Left renal cortex interstitium (tissue), 4 donors: ENCODE measurements at places on chromosomes 7 and 10. TPM values are rescaled to one million over a fixed set of nuclear protein-coding genes. Genes with fewer than 3 reads are reported as not detected.
A peak's percentile ranks its signal among the peaks of the same experiment; 100 is the strongest.

Gene ANTXRL
- polyA plus RNA-seq, result not detected

Gene PTPRN2
- 8.5 TPM for polyA plus RNA-seq

Gene GIMAP6
- 13.1 TPM for polyA plus RNA-seq

Gene TRIM74
- polyA plus RNA-seq, result 0.92 TPM

Gene NRBF2
- polyA plus RNA-seq, result 26.7 TPM

Gene ASB10
- polyA plus RNA-seq, result not detected

Gene GRIFIN
- polyA plus RNA-seq, result 0.31 TPM

Gene STEAP1B
- 2.2 TPM for polyA plus RNA-seq

Gene ADCY1
- polyA plus RNA-seq, result 3.3 TPM

Gene AGAP5
- 27.8 TPM for polyA plus RNA-seq

Gene AQP1
- polyA plus RNA-seq, result 213 TPM

Gene VAX1
- not detected for polyA plus RNA-seq

Gene SLC39A12
- polyA plus RNA-seq, result not detected

- DNase-seq, result peak; percentile 31
Measured at GRCh38 chr10:5547931-5548660, 23.3 kb downstream of the CALML3 start.

GRCh38 chr7:70527520-70528115, 604.3 kb upstream of the GALNT17 start:
- DNase-seq, result no peak

GRCh38 chr7:147240468-147240867, 1123.9 kb downstream of the CNTNAP2 start:
- no peak for DNase-seq

DNA sequence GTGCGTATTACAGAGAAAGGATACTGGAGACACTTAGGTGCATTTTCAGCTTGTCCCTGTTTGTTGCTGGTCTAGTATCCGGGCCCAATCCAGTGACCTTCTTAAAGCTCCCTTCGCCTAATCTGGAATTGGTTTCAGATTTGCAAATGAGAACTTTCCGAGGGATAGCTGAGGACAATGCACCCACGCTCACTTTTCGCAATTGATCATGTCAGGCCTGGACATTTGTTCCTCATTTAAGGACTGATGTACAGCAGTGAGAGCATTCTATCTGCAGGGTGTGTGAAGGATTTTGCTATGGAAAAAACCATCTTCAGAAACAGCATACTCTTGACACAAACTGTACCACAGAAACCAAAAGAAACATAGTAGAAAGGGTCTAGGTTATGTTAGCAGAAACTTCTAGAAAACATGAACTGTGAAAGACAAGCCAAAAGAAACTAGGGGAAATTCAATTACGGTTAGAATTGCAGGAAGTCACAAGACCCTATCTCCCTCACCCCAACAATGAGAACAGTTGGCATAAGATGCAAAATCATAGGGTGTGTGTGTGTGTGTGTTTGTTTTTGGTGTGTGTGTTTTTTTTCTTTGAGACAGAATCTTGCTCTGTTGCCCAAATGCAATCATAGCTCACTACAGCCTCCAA, 331.1 kb downstream of the CALN1 start:
- no peak for DNase-seq

DNA sequence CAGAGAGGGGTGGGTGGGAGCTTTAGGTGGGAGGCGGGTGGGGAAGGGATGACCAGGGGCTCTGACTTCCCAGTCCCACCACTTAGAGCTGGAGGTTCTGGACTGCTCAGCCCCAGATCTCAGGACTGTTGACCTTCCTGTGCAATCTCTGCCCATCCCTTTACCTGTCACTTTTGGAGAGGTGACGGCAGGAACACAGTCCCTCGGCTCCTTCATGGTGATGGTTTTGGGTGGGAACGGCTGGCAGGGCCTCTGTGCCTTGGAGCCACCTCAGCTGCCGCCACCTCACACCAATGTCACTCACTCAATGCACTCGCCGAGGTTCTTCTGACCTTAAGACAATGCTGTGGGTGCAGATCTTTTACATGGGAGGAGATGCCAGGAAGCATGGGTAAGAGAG, 49.0 kb downstream of the TMEM270 start:
- no peak for DNase-seq

GRCh38 chr10:112962343-112962742, 12.3 kb downstream of the TCF7L2 start:
- no peak for DNase-seq

DNA sequence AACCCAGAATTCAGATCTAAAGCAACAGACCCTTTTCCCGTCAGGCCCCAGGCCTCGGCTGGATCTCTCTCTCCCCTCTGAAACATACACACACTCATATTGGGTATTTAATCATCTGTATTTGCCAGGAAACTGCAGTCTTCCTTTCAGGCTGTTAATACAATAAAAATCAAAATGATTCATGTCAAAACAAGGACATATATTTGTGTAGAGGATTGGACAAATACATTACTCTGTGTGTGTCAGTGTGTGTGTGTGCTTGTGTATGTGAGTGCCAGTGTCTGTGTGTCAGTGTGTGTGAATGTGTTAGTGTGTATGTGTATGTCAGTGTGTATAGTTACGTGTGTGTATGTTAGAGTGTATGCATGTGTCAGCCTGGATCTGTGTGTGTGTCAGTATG, 90.8 kb downstream of the JCAD start:
- no peak for DNase-seq

DNA sequence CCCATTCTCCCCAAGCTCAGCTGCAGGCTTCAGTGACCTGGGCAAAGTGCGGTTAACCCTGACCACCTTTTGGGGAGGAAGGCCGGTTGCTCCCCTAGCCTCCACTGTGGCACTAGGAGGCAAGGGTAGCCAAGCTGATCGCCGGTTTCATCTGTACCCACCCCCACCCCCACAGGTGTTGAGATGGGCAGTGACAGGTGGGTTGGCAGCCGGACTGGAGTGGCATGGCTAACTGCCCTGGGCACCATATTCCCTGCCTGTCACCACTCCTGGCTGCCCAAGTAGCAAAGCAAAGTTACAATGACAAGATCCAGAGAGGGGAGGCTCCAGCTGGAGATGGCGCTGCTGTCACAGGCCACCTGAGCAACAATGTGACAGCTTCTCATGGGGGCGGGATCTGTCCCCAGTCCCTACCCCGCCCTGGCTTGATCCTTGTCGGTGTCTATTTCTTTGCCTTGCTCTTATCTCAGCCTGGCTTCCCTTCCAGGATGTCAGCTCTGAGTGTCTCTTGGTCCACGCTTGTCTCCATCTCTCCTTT, 27.0 kb upstream of the BMS1 start:
- DNase-seq, result no peak

DNA sequence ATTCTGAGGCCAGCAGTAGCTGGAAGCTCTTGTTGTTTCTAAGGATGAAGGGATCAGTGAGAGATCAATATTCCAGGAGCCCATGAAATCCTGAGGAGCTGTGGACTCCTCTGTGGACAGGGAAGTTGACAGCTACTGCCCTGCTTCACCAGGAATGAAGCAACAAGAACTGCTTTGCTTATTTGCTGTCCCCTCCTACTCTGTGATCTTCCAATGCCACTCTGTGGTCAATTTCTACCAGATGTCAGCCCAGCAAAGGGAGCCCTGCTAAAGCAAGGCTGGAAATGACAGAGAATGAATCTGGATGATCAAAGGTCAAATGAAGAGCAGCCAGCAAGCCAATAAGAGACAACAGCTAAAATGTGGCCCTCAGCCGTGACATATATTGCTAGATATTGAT, 227.5 kb upstream of the CHRM2 start:
- DNase-seq, result no peak

DNA sequence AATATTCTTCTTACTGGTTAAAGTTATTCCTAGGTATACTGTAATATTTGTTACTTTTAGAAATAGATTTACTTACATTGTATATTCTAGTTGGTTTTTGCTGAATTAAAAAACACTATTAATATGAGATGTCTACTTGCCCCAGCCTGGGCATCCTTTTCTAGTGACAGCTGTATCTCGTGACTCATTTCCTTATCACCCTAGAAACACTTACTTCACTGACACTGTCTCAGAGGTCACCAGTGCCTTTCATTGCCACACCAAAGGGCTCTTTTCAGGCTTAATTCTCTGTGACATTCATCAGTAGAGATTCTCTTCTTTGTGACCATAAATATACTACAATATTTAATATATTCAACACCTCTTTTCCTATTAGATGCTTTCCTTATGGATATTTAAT, 194.7 kb downstream of the GALNT17 start:
- no peak for DNase-seq

DNA sequence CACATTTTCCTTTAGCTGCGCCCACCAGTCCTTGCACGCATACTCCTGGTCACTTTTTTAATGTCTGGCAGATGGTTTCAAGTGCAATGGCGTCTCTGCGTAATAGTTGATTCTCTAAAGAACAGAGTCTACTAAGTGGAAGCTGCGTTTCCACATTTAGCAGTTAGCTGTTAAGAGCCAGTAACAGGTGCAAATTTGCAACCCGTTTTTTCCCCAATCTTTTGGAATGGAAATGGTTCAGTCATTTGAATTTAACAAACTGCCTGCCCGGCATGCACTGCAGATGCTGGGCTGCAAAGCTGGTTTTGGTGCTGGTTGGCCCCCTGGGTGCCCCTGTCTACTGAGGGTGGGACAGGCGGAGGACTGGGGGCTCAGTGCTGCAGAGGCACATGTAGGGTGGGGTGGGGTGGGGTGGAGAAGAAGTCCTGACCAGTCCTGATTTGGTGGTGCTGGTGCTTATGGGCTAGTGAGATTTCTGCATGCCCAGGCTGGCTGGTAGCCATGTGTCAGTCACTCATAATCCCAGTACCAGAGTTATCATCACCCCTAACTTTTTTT, 43.9 kb downstream of the CUX1 start:
- no peak for DNase-seq

GRCh38 chr10:128018236-128018635, 108.0 kb downstream of the MKI67 start:
- no peak for DNase-seq

DNA sequence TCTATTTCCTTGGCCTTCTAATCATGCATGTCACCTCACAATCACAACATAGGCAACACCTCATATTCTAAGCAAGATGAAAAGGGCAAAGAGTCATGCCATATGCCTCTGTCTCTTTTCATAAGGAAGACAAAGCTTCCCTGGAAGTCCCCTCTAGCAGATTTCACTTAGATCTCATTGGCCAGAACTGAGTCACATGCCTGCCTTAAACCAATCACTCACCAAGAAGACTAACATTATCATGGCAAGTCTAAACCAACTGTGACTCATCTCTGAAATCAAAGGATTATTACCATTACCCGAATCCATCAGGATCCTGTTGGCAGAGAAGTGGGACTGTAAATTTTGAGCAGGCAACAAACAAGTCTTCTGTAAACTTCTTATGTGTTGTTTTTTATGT, 27.8 kb downstream of the CAV1 start:
- no peak for DNase-seq

DNA sequence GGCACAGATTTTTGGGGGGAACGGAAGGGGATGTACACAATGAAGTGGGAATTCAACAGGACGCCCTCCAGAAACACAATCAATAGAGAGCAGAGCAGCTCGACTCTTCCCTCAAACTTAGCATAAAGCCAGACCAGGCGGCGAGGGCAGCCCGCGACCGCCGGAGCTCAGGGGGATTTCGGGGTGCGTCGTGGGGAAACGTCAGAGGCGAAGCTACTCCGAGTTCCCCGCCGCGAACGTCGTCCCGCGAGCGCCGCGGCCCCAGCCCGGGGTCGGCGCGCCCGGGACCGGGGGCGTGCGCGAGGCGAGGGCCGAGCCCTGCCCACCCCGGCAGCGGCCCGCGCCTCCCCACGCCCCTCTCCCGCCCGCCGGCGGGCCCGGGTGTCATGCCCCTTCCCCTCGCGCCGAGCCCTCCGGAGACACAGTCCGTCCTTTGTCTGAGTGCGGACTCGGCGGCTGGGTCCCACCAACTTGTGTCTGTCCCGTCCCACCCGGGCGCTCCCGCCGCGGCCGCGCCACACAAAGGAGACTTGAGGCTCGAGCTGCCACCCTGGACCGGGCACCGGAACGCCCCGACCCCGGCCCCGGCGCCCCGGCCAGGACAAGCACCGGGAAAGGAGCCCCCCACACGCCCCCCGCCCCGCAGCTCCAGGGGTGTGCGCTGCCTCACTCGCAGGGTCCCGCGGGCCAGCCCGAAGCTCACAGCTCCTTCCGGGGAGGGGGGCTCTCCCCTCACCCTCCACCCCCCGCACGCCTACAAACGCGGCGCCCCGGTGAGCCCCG, 634 bp downstream of the EZH2 start:
- DNase-seq, result no peak

DNA sequence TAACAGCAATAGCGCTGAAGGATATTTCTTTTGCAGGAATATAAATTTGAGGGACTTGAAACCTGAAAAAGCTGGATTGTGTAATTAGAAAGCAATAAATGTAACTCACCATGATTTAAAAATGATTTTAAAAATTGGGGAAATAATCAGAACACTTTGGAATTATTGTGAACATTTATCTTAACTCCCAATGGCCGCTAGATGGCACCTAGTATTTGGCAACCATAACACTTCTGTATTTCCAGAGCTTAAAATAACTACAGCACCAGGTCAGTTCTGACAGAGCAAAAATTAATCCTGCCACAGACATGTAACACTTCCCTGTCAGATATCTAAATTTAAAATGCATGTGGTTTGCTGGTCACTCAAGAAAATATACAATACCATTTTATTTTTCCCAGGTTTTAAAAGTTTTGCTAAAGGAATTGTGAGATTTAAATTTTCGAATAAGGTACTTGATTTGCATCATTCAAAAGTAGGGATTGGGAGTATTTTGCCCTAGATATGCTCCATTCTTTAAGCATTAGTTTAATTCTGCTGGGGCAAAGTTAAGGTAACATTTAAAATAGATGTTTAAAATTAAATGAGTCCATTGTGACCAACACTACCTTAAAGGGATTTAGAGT, 144.5 kb downstream of the PPP1R3A start:
- no peak for DNase-seq

GRCh38 chr10:14089556-14090292, 241.0 kb downstream of the FRMD4A start:
- DNase-seq, result no peak

GRCh38 chr7:155787171-155787851, 25.0 kb downstream of the SHH start:
- DNase-seq, result no peak

- no peak for DNase-seq
Measured at GRCh38 chr7:22361795-22362194, 4.8 kb upstream of the RAPGEF5 start.

DNA sequence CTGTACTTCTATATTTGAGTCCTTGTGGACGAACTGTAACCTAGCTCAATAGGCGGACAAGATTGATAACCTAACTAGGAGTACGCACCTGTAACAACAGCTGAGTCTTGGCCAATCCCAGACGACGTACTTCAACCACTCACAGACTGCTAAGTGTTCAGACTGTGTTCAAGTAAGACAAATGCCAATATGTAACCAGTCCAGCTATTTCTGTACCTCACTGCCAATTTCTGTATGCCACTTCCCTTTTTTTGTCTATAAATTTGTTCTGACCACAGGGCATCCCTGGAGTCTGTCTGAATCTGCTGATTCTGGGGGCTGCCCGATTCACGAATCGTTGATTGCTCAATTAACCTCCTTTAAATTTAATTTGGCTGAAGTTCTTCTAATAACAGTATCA, 32.2 kb downstream of the HACD1 start:
- no peak for DNase-seq

GRCh38 chr7:137977173-137977572, 24.7 kb downstream of the CREB3L2 start:
- no peak for DNase-seq

GRCh38 chr10:105159268-105159667, 518.2 kb downstream of the SORCS3 start:
- no peak for DNase-seq

- DNase-seq, result peak; percentile 36
Measured at GRCh38 chr10:49298983-49299815, at the start of gene C10orf71. C10orf71 (plus strand) TSS chr10:49299170; CDS start chr10:49322546, 23,376 bp downstream.
